ENCODE measurements at places on chromosomes 11 and 22.
A peak's percentile ranks its signal among the peaks of the same experiment; 100 is the strongest.

GRCh38 chr11:2071748-2072385 lies 67.3 kb downstream of the IGF2 start:
- no peak for DNase-seq

GRCh38 chr11:127000981-127001380 lies 411 bp upstream of the KIRREL3 start:
- DNase-seq, result no peak

- DNase-seq, result no peak
These were observed 383.5 kb upstream of the CADM1 start for GRCh38 chr11:115887727-115888126.

DNA sequence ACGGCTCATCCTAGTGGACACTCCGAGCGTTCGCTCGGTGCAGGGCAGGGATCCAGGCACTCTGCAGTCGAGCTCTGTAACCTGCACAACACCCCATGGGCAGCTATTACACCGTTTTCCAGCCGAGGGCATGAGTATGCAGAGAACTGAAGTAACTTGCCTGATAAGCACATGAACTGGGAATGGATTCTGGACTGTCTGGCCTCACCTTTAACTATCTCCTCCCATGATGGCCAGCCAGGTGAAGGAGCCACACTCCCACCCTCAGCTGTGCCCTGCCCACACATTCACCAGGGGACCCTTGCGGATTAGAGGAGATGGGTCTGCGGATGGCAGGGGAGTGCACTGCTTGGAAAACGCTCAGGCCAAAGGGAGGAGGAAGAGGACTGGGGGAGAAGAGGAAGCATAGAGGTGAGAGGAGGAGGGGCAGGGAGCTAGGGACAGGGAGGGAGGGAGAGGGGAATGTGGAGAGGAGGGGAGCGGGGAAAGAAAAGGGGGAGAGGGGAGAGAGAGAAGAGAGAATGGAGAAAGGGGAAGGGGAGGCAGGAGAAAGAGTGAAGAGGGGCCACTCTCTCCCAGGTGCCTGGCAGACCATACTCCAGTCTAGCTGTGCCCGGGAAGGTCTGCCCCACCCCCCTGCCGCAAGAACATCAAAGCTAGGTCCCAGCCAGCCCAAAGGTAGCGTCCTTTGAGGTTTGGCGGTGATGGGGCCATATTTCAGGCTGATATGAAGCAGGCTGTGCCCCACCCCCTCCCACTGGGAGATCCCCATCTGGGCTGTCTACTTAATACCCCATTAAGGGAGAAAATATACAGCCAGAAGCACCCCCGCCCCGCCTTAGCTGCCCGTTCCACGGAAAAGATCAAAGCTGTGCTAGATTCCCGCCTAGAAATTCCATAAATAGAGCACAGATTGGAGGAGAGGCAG lies 33.2 kb upstream of the TCF20 start:
- no peak for DNase-seq

GRCh38 chr11:117230286-117230961 lies 1.4 kb downstream of the PCSK7 start:
- DNase-seq, result peak; percentile 50

GRCh38 chr11:61334434-61335354 lies 1.7 kb downstream of the TKFC start:
- DNase-seq, result no peak

DNA sequence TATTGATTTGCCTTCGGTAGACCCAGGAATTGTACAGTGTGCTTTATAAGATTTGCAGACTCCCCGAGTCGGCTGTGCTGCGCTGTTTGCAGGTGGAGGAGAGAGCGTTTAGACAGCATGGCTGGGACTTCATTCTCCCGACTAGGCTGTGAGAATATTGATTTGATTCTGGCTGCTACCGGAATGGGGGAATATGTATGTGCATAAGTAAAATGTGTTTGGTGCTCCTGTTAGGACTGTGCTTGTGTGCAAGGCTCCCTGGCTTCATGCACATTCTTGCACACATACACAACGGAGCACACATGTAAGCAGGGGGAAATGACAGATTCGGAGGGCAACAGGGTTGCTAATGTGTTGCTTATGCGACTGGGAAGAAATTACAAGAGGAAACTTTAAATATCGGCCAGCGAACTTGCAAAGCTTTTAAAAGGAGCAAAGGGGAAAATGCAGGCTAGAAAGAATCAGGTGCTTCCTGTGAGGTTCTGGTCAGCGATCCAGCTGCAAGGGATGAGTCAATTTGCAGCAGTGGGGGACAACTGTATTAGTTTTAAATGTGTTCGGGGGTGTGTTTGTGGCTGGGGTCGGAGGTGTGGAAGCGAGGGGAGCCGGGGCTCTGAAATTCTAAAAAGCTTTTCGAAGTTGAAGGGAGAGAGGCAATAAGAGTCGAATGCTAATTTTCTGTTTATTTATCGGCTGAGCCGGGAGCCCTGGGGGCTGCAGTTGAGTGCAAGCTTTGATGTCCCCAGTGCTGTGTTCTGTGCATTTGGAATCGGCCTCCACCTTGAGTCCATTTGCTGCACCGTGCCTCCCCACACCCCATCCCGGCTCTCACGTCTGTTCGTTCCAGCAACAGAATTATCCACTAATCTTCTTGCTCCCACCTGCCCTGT lies 731 bp downstream of the NTM start:
- DNase-seq, result no peak

GRCh38 chr11:35911013-35911412 lies 32.8 kb upstream of the LDLRAD3 start:
- DNase-seq, result no peak

GRCh38 chr11:94595076-94595475 lies 27.9 kb downstream of the PIWIL4 start:
- no peak for DNase-seq

- no peak for DNase-seq
These were observed 25.3 kb upstream of the TESMIN start for GRCh38 chr11:68776442-68777235.

DNA sequence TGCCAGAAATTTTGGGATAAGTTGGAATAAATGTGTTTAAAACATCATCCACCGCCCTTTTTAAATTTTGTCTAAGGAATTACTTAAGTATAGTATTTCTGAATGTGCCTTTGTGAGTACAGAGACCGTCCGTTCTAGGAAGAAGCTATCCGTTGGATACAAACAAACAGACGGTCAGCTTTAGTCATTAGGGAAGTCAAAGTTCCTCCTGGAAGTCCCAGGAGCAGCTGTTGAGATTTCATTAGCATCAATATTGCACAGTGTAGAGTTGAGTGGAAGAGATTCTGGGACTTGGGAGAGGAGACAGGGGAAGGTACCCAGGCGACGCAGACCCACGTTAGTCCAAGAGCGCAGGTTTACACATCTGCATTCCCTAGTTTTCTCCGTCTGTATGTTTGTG lies 15.7 kb upstream of the ADSL start:
- DNase-seq, result no peak

DNA sequence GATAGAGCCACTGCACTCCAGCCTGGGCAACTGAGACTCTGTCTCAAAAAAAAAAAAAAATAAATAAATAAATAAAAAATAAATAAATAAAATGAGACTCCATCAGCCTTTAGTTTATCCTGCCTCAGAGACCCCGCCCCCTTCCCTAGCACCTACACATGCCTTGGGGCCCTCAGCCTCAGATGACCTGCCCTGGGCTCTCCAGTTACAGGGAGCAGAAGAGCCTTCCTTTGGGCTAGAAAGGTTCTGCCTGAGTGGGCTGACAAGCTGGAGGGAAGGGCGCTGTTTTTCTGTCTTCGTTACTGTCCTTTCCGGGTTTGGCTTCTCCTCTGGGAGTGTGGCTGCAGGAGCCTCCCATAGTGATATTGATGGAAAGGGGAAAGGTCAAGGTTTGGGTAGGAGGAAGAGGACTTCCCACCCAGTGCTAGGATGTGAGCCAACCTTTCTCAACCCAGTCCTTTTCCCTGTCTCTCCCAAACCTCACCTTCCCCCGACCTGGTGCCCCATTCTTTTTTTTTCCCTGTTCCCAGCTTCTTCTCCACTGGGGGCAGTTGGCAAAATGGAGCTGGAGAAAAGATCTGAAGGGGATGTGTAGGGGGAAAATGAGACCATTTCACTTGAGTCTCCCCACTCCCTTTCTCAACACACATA lies 1.5 kb upstream of the SF3B2 start:
- no peak for DNase-seq

GRCh38 chr22:23117891-23118646 lies 23.7 kb downstream of the RSPH14 start:
- no peak for DNase-seq

DNA sequence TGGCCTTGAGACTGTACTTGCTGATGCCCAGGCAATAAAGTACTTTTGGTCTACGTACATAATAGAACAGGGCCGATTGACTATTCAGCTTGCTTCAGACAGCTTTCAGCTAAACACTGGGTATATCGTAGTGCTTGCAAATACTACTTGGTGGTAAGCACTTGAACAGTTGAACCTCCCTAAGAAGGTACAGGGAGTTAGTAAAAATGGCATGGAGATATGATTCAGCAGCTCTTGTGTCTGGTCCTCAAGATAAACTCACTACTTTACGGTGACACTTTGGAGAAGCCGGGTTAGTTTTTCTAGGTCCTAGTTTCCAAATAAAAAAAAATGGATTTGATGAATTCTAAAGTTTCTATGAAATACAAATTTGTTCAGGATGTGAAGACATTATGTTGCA lies 7.3 kb downstream of the CCDC117 start:
- no peak for DNase-seq

- no peak for DNase-seq
These were observed 219.9 kb downstream of the MN1 start for GRCh38 chr22:27581688-27582087.

DNA sequence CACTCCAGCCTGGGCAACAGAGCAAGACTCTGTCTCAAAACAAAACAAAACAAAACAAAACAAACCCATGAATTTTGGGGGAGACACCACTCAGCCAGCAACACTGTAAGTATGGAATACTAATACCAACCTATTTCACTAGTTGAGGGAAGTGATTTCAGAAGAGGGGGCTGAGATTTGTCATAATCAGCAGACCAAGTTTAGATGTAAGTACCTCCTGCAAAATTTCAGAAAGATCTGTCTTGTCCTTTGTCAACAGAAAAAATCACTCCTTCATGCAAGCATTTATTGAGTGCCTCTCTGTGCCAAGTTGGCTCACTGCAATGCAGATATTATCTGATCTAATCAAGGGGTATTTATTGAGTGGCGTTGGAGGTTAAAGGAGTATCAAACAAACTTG lies 23.4 kb upstream of the ADA2 start:
- DNase-seq, result no peak

DNA sequence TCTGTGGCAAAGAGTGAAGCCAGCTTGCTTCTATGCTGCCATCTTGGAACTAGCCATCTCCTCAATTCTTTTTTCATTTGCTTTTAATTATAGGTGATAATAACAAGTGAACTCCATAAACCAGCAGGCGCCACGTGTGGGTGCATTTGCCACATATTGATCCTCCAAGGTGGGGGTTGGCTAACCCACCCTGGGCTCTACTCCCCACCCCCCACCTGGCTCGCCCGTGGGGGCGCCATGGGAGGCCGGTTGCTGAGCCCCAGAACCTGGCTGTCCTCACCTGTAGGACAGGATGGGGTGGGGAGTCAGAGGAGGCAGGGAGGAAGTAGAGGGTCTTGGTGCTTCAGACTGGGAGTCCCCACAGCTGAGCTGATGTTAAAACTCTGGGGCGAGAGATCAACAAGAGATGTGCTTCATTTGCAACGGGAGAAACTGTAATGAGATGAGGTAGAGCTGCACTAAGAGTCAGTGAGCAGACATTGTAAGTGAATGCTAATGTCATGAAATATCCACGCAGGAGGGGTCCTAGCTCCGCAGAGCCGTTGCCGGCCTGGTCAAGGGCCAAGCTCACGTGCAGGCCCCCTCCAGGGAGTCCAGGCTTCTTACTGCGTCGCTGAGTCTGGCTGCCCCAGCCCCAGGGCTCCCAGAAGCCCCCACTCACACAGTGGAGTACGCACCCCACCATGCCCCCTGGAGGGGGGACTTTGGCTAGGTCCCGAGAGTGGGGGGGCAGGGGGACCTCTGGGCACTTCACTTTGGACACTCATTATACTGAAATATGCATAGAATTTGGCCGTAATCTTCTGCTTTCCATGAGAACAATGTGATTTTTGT lies 59.4 kb downstream of the BRD1 start:
- DNase-seq, result no peak

- no peak for DNase-seq
These were observed 4.6 kb upstream of the MUC6 start for GRCh38 chr11:1041149-1041467.

GRCh38 chr11:47705721-47706120 lies 9.4 kb downstream of the AGBL2 start:
- no peak for DNase-seq

GRCh38 chr11:87451395-87451794 lies 413.7 kb downstream of the TMEM135 start:
- DNase-seq, result no peak

DNA sequence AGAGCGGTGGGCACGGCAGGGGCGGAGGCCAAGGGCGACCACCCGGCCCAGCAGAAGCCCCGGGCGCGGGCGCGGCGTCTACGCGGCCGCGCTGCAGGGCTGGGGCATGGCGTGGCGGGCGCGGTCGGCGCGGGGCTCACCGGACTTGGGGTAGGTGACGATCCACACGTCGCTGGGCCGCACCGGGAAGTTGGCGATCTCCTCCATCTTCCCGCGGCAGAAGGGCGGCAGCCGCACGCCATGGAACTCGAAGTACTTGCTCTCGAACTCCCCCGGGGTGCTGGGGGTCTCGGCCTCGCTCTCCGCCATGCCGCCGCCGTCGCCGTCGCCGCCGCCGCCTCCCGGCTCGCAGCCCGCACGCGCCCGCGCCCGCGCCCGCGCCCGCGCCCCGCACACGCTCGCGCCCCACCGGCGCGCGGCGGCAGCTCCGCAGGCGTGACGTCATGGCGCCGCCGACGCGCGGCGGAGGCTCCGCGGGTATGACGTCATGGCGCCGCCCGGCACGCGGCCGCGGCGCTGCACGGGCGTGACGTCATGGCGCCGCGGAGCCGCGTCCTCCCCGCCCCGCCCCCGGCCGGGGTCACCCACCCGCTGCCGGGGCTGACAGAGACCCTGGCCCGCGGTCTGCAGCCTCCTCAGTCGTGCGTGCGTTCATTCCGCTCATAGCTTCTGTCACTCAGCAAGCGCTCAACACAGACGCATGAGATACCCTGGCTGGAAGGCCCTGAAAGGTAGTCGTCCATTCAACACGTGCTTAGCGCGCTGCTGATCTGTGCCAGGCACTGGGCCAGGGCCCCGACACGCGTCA lies at the start of gene SULT4A1:
SULT4A1 (minus strand) TSS at position 440 of the 808 bp plus-strand sequence; CDS start at position 309, 131 bp downstream.
- DNase-seq, result no peak

DNA sequence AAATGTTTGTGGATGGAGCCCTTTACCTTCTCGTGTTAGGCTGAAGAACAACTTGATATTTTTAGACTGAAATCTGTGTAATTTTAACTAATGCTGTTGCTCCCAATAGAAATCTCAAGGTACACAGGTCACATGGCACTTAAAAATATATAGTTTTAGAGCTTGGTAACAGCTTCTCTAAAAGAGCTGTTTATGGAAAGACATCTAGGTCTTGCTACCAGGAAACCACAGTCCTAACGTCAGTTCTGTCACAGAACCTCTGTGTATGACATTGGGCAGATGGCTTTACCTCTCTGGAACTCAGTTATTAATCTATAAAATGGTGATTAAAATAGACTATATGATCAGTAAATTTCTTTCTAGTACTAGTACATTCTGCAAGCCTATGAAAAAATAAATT lies 35.4 kb downstream of the PAK1 start:
- no peak for DNase-seq

GRCh38 chr22:19845054-19845722 lies 9.5 kb downstream of the GNB1L start:
- no peak for DNase-seq

GRCh38 chr11:12280838-12281565 lies 96.4 kb upstream of the PARVA start:
- DNase-seq, result peak; percentile 21

Data from stimulated activated CD4-positive, alpha-beta T cell treated with anti-CD3 and anti-CD28 coated beads, Interleukin-2, amount 100 ng/mL, for 4 hours (primary cell).